ENCODE measurements at places on chromosomes 3 and 15.

GRCh38 chr3:183635107-183635430 lies 354 bp upstream of the KLHL24 start:
- DNase-seq = no peak

GRCh38 chr3:176948151-176948550 lies 249.1 kb downstream of the TBL1XR1 start:
- no peak for DNase-seq

DNA sequence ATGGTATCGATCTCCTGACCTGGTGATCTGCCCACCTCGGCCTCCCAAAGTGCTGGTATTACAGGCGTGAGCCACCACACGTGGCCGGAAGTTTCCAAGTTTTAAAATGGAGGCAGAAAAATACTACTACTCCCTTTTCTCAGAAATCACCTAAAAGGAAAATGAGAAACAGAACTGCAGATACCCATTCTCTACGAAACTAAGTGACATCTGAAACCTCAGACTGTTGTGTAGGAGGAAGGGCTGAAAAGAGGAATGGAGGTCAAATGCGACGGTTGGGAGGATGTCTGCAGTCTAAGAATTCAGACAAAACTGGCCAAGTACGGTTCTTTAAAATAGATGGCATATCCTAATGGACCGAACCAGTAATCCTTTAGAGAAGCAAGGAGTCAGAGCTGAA lies 24.1 kb downstream of the WDR48 start:
- no peak for DNase-seq

- DNase-seq = no peak
Observed at GRCh38 chr3:70400194-70400593, 87.8 kb upstream of the MDFIC2 start.

DNA sequence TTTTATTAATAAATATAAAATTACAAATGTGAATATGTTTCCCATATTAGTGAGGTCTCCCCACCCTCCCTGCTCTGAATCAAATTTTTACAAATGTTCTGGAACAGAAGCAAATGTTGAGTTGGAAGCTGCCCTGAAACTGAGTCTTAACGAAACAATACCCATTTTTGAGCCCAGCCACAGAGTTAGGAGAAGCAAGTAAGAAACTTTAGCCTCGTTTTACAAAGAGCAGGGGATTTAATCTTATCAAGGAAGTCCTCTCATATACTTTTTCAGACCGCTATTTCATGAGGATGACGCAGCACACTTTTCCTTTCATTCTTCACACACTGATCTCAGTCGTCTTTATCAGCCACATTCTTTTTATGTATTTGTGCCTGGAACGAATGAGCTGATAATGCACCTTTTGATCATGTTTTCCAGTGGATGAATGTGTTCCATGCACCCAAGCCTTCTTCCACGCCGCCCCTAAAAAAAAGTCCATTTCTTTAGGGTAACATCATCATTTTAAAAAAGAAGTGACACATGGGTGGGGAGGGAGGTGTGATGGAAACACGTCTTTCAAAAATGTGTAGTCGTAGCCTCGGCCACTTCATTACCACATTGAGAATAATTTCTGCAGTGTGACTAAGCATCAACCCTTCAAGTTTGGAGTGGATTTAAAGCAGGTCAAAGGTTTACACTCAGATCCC lies 48.1 kb downstream of the SETMAR start:
- no peak for DNase-seq

DNA sequence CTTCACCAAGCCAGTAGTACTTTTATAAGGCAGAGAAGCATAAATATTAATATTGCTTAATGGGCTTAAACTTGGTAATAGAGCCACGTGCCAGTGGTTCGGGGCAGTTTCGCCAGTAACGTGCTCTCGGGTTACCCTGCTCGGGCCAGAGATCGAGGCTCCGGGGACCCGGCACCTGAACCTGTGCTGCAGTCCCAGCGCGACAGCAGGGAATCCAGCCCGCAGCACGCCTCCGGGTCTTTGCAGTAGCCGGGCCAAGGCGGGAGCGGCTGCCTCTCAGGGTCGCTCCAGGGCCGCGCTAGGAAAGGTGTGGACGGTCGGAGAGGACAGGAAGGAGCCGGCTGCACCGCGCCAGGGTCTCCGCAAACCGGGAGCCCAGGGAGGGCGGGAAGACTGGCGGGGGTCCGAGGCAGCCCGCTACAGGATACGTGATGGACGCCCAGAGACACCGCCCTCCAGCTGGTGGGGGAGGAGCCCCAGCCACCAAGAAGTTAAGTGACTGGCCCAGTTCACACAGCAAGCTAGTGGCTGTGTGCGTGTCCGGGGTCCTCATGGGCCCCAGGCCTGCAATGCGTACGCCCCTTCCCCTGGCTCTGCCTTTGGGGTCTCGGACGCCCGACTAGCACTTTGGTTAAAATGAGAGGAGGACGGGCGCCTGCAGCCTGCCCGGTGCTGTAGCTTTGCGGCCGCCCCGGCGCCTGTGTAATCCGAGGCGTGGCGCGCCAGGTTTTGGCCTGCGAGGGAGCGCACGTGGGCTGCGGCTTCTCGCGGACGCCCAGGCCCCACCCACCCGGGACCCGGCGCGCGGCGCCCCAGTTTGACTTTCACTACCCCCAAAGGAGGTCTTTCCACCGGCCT lies 1.2 kb upstream of the PDE8A start:
- DNase-seq = peak; percentile 77

DNA sequence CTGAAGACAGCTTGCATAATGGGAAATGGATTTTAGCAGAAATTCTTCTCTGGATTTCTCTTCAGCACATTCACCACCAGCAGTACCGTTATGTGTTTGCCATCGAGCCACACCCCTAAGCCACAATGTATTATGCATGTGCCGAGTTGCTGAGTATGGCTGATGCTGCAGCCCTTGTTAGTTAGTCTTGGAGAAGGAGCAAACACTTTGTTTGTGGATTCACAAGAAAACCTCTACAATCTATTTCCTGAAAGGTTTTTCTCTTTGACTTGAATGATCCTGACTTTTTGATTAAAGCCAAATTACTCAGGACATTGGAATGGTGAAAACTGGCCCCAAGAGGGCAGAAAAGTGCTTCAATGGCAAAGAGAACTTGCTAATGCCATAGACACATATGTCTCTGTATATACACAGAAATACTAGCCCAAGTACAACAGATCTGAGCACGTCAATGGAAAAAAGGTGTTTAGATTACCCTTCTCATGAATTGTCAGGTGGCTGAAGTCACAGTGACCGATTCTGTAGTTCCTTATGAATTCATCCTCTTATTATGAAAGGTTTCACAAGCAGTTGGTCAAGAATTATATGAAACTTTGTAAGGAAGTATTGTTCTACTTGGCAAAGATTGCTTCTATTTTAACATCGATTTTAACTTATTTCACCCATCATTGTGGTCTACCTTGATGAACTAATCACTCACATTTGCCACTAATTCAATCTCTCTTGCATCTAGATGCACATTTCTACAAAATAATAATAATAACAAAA lies 103.0 kb downstream of the P3H2 start:
- DNase-seq = peak; percentile 60

DNA sequence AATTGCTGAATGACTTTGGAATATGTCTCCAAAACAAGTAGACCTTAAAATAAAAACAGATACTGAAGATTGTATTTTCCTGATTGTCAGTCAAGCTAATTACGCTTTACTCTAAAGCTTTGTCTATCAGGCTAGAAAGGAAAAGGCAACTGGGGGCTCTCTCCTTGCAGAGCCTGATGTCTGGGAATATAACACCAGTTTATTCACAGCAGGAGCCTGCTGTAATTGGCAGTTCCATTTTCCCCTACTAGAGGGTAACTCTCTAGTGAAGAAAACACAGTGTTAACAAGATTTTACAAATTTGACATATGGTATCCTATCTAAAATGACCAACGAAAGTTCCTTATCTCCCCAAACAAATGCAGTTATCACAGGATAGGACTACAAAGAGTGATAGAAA lies 158.8 kb downstream of the PDZRN3 start:
- no peak for DNase-seq

DNA sequence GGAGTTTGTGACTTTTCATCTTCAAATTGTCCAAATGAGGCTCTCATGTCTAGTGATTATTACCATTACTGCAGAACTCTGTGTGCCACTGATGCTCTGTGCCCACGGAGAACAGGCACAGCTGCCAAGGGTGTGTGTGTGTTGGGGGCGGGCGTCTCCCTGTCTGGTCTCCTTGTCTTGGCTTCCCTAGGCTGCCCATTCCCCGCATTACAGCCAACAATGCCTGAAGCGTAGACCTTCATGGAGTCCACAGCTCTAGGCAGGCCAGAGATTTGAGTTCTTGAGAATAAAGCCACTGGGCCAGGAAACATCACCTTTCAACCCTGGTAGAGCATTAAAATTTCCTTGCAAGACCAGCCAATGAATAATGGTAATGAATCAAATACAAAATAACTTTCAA lies 42.7 kb downstream of the CCNB2 start:
- no peak for DNase-seq

DNA sequence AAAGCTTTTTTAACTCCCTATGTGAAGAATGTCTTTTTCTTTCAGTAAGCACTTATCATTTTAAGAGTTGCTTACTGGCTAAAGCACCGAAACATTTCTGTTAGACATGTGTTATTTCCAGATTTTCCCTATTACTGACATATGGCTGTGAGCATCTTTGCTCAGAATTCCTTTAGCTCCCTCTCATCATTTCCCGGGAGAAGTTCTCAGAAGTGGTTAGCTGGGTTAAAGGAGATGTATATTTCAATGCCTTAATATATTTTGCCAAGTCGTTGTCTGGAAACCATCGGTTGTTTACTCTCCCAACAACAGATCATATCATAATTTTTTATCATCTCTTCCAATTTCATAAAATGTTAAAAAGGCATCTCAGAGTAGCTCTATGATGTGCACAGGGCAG lies 396.5 kb downstream of the OCA2 start:
- DNase-seq = no peak

DNA sequence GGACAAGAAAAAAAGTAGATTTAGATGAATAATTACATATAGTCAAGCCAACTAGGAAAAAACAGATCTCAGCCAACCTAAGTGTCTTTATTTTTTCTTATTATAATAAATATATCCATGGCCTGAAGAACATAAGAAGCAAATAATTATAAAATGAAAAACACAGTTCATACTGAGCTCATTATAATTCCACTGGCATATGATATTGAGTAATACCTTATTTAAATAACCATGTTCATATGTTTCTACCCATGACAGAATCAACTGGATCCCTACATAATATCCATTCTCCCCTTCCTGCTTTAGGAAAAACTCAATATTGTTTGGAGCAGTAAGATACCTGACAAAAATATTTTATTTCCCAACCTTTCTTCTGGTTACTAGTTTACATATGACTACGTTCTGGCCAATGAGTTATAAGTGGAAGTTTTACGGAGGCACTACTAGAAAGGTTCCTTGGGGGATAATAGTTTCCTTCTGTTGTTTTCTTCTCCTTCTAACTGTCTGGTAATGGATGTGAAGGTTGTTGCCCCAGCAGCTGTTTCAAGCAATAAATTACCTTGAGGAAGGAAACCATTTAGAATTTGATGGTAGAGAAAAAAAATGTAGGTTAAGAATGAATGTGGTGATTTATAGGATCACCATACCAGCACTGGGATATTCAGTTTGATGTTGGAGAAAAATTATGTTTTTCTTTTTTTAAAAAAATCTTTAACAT lies 184.1 kb upstream of the MBNL1 start:
- DNase-seq = no peak

- DNase-seq = peak; percentile 8
Observed at GRCh38 chr3:10753964-10754363, 62.1 kb upstream of the SLC6A11 start.

- DNase-seq = no peak
Observed at GRCh38 chr15:41801185-41801584, 26.7 kb upstream of the JMJD7 start.

GRCh38 chr3:141445990-141446389 lies 40.8 kb upstream of the RASA2 start:
- no peak for DNase-seq

- no peak for DNase-seq
Observed at GRCh38 chr3:132325634-132326033, 8.4 kb downstream of the ACP3 start.

- DNase-seq = peak; percentile 39
Observed at GRCh38 chr3:149487598-149488197, 13.2 kb downstream of the TM4SF4 start.

- no peak for DNase-seq
Observed at GRCh38 chr3:16136055-16136454, 38.4 kb upstream of the GALNT15 start.

- DNase-seq = no peak
Observed at GRCh38 chr3:127368186-127369032, 80.6 kb upstream of the PRR20G start.

DNA sequence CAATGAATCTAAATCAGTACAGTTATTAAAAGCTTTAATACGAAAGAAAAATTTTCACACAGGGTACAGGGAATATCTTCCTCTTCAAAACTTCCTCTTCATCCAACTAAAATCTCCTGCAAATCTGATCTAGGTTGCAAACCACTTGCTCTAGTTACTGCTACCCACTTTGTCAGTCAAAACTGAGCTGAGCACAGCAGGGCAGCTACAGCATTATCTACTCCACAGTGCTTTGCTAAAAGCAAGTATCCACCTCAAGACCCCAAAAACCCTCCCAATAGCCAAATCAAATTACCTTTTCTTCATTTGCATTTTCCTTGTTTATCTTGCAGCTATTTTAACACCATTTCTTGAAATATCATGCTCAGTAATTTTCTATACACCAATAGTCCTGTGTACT lies 14.7 kb downstream of the ZNF280D start:
- DNase-seq = no peak

GRCh38 chr3:139127101-139127500 lies 82.4 kb upstream of the PRR23C start:
- peak; percentile 60 for DNase-seq

- no peak for DNase-seq
Observed at GRCh38 chr15:94100863-94101262, 130.5 kb upstream of the MCTP2 start.

- no peak for DNase-seq
Observed at GRCh38 chr15:96406291-96406690, 75.8 kb downstream of the NR2F2 start.

DNA sequence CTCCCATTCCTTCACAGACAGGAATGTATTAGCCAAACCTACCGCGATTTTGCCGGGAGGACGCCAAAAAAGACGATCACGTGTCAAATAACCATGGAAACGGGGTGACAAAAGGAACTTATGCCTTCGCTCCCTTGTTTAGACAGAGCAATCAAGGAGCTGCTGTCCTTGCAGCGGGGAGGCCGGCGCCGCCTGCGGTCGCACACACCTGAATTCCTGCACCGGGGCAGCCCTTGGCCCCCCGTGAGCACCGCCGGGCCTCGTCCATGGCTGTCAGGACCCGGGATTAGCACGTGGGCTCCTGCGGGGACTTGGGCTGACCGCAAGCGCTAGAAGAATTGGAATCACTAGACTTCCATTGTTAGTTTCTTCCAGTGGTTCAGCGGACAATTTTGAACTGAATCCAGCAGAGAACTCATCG lies 193.1 kb downstream of the SHQ1 start:
- DNase-seq = no peak

GRCh38 chr15:45732662-45733061 lies 97.8 kb downstream of the SQOR start:
- no peak for DNase-seq
